Stimulated activated CD4-positive, alpha-beta T cell treated with anti-CD3 and anti-CD28 coated beads, Interleukin-1b, Interleukin-23, amount 100 ng/mL, for 1 hour (primary cell): ENCODE measurements at places on chromosomes 4 and X.

GRCh38 chrX:138986866-138987265 lies 275.3 kb upstream of the FGF13 start:
- no peak for DNase-seq

GRCh38 chr4:149409555-149409962 lies 406.1 kb downstream of the IQCM start:
- no peak for DNase-seq

DNA sequence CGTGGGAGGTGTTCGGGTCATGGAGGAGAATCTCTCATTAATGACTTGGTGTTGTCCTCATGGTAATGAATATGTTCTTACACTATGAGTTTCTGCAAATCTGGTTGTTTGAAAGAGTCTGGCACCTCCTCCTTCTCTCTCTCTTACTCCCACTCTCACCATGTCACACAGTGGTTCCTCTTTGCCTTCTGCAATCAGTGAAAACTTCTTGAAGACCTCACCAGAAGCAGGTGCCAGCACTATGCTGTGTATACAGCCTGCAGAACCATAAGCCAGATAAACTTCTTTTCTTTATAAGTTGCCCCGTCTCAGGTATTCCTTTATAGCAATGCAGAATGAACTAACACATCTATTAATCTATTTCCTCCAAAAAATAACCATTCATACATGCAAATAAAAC lies 275.0 kb downstream of the ANTXR2 start:
- DNase-seq: no peak

- no peak for DNase-seq
Observed at GRCh38 chr4:159652871-159653270, 550.0 kb downstream of the RAPGEF2 start.

DNA sequence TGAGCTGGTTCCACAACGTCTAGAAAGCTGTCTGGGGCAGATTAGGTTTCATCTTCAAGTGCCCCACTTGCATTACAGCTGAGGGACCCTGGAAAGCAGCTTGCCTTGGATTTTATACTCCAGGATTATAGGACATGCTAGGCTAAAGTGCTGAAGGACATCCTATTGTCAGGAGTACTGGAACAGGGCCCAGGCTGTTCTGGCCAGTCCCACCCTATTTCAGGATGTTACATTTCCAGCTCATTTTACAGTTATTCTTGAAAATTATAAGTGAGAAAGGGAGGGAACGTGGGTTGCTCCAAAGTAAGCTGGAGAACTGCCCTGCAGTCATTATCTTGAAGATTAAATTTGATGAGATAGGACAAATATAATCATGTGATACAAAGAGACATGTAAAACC lies 71.0 kb upstream of the UGT8 start:
- no peak for DNase-seq

DNA sequence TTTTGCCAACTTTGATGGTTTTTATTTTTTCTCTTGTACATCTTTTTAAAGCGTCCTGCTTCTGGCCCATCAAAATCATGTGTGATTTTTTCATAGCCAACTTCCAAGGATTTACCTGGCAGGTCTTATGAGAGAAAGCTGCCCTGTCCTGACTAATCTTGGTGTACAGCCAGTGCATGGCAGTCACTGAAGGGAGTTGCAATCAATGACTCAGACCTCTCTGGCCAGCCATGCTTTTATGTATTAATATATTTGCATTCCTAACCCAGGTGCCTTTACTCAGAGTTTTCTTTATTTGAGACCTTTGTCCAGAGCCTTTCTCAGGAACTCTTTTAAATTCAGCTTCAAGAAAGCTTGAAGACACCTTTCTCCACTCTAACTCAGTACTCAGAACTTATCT lies 691.5 kb upstream of the HTR2C start:
- DNase-seq: no peak

GRCh38 chr4:99447079-99447478 lies 11.9 kb upstream of the ADH7 start:
- DNase-seq: no peak

GRCh38 chrX:153864101-153864500 lies 21.9 kb downstream of the L1CAM start:
- DNase-seq: no peak

DNA sequence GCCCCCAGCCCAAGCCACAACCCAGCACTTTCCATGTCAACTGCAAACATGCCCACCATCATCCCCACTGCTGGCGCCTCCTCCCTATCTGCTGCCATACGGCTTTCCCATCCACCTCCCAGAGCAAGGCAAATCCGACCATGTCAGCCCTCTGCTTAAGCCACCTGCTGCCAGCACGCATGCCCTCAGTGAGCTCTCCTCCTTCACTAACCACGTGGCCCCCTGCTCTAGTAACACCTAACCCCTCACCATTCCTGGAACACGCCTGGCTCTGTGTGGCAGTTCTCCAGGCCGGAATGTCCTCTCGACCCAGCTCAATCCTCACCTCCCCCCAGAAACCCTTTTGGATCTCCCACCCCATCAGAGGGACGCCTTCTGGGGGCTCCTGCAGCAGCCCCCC lies 17.4 kb downstream of the BCAP31 start:
- no peak for DNase-seq

- no peak for DNase-seq
Observed at GRCh38 chr4:95867919-95868318, 28.0 kb downstream of the PDHA2 start.

GRCh38 chr4:24209131-24209530 lies 319.3 kb upstream of the PPARGC1A start:
- DNase-seq: no peak

DNA sequence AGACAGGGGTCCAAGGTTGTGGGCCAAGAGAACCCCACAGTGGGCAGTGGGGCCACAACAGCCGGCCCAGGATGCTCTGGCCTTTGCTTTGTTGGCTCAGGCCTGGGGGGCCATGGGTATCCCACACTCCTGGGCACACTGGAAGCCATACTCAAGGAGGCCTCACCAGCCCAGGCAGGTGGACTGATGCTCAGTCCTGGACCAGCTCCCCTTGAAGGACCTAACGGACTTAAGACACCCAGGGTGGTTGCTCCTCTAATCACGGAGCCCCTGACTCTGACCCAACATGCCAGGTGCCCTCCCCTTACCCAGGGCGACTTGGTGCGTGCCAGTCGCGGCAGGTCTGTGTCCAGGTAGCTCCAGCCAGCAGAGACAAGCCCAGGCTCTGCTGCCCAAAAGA lies 50.8 kb downstream of the ZFYVE28 start:
- DNase-seq: no peak

DNA sequence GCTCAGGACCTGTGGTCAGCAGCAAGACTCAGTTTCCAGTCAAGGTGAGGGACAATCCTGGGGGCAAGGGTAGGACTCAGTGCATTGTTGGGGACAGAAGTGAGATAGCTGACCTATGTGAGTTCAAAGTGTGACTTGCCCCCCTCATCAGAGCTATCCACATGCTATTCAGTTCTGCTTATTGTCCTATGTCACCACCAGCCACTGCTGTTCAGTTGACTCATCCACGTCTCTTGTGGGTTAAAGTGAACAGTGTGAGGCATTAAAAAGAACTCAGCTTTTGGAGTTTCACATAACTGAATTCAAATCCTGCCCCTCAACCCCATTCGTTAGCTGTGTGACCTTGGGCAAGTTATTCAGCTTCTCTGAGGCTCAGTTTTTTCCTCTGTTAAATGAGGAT lies 4.4 kb upstream of the APLN start:
- no peak for DNase-seq

DNA sequence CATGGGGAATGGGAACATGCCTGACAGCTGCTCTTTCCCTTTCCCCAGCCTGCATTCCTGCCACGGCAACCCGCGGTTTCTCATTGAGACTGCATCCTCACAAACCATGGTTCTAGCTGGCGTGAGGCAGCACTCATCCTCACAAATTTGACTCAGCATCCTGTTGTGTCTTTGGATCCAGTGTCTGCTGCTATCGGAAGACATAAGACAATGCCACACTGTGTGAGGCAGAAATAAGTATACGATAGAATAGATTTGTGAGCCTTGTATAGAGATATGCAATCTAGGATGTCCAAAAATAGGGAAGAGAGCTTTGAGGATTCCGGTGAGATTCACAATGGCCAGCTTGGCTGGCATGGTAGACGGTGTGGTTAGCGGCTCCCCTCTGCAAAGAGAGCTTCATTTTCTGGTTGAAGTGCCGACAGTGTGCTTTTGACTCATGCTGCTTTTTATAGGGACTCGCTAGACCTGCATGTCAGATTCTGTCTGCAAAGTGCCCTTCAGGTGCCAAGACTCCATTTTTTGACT lies 161.3 kb upstream of the PSAPL1 start:
- DNase-seq: no peak

DNA sequence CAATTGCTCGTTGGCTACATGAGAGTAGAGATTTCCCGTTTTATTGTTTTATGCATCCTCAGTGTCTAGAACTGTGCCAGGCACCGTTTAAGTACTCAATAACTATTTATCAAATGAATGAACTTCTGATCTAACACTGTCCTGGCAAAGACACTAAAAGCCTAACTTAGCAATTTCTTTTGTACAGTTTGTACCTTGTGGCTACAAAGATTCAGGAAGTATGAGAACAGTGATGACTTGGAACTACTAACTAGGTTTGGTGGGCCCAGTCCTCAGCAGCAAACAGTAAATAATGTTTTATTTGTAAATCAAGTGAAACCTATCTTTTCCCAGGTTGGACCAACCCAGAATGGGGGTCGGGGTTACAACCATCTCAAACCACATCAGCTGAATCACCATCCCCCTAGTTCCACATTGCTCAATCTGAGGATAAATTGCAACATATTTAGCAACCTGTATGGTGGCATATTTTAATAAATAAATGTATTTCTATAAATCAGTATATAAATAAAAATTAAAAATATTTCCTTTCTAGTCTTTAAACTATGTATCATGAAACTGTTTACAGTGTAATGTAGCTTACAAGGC lies 12.3 kb upstream of the SCRG1 start:
- DNase-seq: no peak

- no peak for DNase-seq
Observed at GRCh38 chr4:84780719-84781118, 185.8 kb downstream of the WDFY3 start.

- DNase-seq: no peak
Observed at GRCh38 chrX:15146515-15146914, 123.4 kb downstream of the ASB9 start.
